ENCODE measurements at places on chromosomes 7 and 10.

- no peak for DNase-seq
Observed at GRCh38 chr7:103887050-103887449, 102.4 kb downstream of the RELN start.

DNA sequence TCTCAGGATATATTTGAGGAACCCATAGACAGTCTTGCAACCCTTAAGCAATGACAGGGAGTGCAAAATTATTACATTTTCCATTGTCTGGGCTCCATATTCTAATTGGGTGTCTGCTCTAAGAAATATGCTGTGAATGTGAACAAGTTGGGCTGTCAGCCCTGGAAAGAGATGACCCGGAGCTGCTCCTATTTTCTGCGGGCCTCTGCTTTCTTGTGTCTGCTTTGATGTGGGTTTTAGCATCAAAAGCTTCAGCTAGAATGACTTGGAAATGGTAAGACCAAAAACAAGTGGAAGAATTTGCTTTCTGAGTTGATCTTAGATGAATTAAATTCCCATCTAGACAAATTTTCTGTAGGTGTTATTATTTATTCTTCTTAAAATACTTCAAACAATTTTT, 343.6 kb upstream of the IGFBP3 start:
- no peak for DNase-seq

- DNase-seq, result no peak
Observed at GRCh38 chr7:27897001-27897400, 157.0 kb downstream of the TAX1BP1 start.

GRCh38 chr10:69091143-69091651, 3.3 kb downstream of the SRGN start:
- no peak for DNase-seq

DNA sequence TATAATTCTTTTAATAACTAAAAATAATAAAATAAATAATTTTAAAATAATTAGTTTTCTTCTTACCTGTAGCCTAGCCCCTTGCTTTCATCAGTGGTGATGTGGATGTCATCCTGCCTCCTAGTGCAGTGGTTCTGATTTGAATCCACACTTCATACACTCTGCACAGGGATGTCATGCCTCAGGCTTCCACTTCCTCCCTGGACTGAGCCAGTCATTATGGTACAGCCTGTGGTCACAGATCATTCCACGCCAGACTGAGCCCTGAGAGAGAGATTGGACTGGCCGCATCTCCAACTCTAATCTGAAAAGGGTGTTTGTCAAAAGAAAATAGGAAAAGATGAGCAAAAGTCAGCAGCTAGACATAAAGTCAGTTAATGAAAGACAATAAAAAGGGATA, 436.2 kb upstream of the IGFBP3 start:
- DNase-seq, result no peak

DNA sequence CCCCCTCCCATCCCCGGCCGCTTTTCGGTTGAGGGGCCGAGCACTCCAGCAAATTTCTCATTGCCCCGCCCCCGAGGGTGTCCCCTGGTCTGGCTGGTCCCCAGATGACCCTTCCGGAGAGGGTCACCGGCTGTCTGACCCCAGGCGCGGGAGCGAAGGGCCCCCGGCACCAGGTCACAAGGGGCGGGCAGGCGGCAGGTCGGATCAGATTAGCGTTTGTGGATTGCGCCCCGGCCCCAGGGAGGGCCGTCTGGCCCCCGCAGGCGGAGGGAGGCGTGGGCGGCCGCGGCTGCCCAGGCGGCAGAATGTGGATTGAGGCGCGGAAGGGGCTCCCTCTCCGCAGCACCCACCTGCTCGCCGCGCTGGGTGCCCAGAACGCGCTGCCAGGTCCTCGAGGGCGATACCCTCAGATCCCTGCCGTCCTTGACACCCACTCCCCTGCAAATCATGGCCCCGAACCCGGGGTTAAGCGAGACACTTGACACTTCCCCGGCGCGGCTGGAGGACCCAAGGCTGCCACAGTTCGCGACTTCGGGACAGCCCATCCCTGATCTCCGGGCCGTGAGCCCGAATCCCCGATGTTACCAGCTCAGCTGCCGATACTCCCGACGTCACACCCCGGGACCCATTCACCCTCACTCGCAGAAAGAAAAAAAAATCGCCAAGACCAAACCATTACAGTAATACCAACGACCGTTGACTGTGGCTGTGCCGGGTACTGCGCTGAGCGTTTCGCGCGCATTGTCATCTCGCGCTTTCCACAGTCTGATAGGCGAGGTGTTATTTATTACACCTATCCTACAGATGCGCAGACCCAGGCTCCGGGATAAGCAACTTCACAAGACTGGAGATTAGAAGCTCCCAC, 953 bp downstream of the NODAL start:
- no peak for DNase-seq

DNA sequence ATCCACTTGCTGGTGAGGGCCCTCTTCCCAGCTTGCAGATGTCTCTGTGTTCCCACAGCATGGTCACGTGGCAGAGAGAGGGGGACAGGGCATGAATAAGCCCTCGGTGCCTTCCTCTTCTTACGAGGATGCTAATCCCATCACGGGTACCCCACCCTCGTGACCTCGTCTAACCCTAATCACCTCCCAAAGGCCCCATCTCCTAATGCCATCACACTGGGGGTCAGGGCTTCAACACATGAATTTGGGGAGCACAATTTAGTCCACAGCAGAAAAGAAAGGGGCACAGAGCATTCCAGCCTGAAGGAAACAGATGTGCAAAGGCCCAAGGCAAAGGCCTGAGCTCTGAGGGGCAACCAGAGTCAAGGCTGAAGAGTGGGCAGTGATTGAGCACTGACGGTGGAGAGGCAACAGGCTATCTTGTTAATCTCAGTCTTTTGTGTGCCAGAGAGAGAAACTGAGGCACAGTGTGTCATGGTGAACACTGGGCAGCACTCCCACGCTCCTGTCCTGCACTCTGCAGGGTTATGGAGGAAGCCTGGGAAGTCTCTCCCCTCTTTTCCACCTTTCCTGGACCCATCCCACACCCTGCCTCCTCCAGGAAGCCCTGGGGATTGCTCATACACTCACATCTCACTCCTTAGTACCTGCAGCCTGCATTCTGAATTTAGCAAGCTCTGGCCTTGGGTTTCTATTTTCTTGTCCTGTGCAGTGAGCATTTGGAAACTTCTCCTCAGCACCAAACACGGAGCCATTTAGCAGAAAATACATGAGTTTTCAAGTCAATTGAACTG, 49.0 kb downstream of the ALOX5 start:
- no peak for DNase-seq

- DNase-seq, result no peak
Observed at GRCh38 chr7:42689626-42690025, 222.2 kb downstream of the C7orf25 start.

DNA sequence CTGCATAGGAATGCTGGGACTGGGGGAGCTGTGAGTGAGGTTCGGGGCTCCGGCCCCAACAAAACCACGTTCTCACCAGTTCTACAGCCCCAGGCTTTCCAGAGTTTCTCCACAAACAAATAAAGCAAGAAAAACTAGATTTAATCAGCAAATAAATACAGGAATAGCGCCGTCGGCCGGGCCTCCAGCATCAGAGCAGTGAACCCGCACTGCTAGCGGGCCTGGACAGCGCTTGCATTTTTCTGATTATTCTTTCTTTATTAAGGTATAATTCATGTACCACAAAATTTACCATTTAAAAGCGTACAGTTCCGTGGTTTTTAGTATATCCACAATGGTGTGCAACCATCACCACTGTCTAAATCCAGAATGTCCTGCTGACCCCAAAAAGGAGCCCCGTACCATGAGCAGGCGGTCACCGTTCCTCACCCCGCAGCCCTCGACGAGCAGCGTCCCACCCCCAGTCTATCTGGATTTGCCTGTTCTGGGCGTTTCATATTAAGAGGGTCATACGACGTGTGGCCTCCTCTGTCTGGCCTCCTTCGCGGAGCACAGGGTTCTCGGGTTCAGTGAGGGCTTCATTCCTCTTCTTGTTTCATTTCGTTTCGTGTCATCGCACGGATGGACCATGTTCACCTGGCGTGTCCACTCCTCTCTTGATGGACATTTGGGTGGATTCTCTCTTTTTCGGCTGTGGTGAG, 35.5 kb upstream of the FOXL3 start:
- no peak for DNase-seq

DNA sequence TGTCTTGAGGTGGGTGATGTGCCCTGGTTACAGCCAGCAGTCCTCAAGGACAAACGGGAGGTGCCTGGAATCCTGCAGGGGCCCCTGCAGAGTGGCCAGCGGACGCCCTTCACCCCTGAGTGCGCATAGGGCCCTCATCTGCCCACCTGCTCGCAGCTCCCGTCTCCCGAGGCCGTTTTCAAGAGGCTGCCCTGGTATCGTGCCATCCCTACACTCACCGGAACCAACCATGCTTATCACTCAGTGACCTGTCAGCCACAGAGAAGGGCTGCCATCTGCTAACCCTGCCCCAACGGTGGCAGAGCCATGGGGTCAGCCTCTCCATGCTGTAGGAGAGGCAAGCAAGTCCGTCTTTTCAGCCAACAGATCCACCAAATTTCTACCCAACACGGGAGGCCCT, 122.0 kb downstream of the FAM53B start:
- DNase-seq, result no peak

Measured in NT2/D1 (cell line).